ENCODE measurements at places on chromosomes 2 and 18. TPM values are rescaled to one million over a fixed set of nuclear protein-coding genes. Genes with fewer than 3 reads are reported as not detected.
A peak's percentile ranks its signal among the peaks of the same experiment; 100 is the strongest.

NAT8 gene
- total RNA-seq: not detected

DNA sequence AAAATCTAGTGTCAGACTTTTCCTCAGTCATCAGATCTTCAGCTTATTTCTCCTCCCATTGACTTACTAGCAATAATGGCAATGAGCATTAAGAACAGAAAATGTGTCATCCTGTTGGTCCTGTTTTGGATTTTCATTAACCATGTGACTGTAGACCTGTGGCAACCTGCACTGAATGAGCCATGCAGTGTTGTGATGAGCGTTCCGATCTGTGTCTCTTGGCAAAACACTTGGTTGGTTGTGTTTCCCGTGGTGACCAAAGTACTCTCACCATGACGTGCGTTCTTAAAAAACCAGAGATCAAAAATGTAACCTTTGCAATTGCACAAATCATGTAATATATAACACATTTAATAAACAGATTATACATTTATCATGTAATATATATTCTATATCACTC lies 138.6 kb downstream of the MAP3K20 start:
- H3K27me3 ChIP-seq: no peaks in the 10 kb centered on the region
- H3K36me3 ChIP-seq: peaks cover 1% of the 10 kb centered on the region
- H3K4me3 ChIP-seq: no peak overlapping the region
- no peak overlapping the region for H3K27ac ChIP-seq
- no peak for DNase-seq
- H3K4me1 ChIP-seq: peaks cover 10% of the 10 kb centered on the region

- peaks cover 18% of the 10 kb centered on the region for H3K4me1 ChIP-seq
Observed at GRCh38 chr2:197358931-197359330, 48.4 kb upstream of the ANKRD44 start.

FOXD4L1 gene
- 0.15 TPM for total RNA-seq

GRCh38 chr2:65026154-65026553 lies 30.1 kb upstream of the CEP68 start:
- DNase-seq: no peak
- H3K4me1 ChIP-seq: peaks cover 13% of the 10 kb centered on the region
- peaks cover 24% of the 10 kb centered on the region for H3K36me3 ChIP-seq
- H3K27ac ChIP-seq: no peak overlapping the region

DNA sequence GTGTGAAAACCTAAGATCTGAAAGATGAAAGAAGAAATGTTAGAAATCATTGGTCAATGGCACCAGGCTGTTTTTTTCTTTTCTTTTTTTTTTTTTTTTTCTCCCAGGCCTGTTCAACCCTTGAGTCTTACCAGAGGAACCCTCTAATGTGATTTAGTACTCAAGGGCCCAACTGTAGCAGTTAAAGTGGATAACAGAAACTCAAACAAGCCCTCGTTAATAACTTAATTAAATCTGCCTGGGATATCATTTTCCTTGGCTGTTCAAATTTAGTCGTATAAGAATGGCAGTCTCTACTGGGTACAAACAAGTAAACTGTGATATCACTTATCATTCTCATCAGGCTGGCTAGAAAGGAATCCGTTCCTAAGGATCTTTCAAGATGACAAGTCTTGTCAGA lies 16.5 kb downstream of the ARL4C start:
- H3K36me3 ChIP-seq: peaks cover 28% of the 10 kb centered on the region
- no peak for DNase-seq
- no peak overlapping the region for H3K4me3 ChIP-seq

DNA sequence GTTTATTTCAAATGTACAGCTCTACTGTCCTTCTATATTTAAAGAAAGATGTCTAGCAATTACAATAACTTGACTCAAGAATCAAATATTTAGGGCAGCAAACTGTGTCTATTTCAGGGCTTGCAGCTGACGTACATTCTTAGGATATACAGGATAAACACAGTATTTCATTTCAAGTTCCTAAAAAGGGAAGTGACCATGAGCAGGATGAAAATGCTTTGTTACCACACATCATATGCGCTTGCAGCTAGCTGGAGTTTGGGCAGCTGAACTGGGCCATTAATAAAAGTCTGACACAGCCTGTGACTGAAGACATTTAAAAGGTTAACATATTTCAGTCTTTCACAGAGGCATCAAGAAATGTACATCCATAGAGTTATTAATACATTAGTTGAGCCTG lies 264.6 kb upstream of the TRIB2 start:
- H3K4me1 ChIP-seq: peaks cover 33% of the 10 kb centered on the region
- H3K36me3 ChIP-seq: peaks cover 14% of the 10 kb centered on the region
- H3K27ac ChIP-seq: peak overlapping the region; percentile 86
- DNase-seq: no peak

AUP1 gene
- 136 TPM for total RNA-seq

GRCh38 chr2:148614322-148615049 lies 30.1 kb upstream of the EPC2 start:
- H3K27ac ChIP-seq: no peak overlapping the region
- H3K4me1 ChIP-seq: peaks cover 13% of the 10 kb centered on the region
- DNase-seq: no peak

ARHGAP28 gene
- not detected for total RNA-seq

INPP5D gene
- 138 TPM for total RNA-seq

DNA sequence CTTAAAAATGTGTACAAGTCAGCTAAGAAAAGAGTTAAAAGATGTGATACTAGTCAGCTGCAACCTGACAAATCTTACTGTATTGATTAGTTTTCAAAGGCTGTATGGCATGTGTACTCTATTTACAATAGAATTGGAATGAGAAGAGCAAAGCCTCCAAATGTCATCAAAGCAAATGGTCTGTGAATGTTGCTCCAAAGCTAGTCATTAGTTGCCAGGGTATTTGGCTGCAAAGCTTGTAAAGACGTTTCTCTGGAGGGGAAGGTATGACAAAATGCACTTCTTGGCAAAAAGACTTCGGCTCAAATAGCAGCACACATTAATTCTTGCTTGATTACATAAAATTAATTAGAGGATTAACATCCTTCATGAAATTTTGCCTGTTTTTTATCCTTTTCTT lies 59.3 kb downstream of the ETAA1 start:
- no peak overlapping the region for H3K4me3 ChIP-seq
- H3K27me3 ChIP-seq: no peaks in the 10 kb centered on the region
- H3K27ac ChIP-seq: no peak overlapping the region

DNA sequence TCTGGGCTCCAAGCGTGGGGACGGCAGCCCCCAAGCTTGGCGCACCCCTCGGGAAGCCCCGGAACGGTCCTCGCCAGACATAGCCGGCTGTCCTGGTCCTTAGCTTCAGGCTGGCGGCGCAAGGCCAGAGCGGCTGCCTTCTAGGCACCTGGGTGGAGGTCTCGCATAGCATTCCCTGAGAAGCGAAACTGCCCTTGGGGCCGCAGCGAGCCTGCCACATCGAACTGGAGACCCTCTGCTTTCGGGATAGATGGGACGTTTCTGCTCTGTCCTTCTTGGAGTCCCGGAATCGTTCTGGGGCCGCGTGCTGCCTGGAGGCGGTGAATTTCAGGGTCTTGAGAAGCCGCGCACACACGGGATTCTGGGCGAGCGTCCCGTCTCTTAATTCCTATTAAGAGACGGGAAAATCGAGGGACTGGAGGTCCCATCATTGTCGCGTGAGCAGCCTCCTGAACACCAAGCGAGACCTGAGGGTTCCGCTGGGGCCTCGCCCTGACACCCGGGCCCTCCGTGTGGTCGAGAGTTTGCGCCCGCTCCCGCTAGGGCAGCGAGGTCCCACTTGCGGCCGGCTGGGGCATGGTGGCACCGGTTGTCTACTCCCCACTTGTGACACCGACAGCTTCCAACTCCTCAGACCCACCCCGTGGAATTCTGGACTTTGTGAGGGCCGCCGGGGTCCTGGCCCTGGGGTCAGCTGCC lies 9.7 kb upstream of the EN1 start:
- H3K4me1 ChIP-seq: peaks cover 14% of the 10 kb centered on the region
- H3K4me3 ChIP-seq: no peak overlapping the region
- H3K27ac ChIP-seq: no peak overlapping the region
- H3K27me3 ChIP-seq: peaks cover 83% of the 10 kb centered on the region
- no peak for DNase-seq
- peaks cover 4% of the 10 kb centered on the region for H3K36me3 ChIP-seq

CLEC4F gene
- not detected for total RNA-seq

DNA sequence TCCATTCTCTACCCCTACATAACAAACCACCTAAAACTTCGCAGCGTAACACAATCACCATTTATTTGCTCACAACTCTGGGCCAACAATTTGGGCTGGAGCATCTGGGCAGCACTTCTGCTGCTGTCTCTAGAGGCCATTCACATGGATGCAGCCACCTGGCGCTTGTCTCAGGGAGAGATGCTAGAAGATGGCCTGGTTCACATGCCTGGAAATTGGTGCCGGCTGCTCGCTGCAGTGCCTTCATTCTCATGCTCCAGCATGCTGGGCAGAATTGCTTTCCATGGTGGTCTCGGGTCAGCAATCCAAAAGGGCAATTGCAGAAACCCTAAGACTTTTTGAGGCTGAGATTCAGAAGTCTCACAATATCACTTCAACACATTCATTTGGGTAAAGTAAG lies 157.4 kb downstream of the SUCLG1 start:
- DNase-seq: no peak
- H3K27me3 ChIP-seq: peaks cover 6% of the 10 kb centered on the region
- H3K4me1 ChIP-seq: no peaks in the 10 kb centered on the region
- H3K36me3 ChIP-seq: no peaks in the 10 kb centered on the region

DNA sequence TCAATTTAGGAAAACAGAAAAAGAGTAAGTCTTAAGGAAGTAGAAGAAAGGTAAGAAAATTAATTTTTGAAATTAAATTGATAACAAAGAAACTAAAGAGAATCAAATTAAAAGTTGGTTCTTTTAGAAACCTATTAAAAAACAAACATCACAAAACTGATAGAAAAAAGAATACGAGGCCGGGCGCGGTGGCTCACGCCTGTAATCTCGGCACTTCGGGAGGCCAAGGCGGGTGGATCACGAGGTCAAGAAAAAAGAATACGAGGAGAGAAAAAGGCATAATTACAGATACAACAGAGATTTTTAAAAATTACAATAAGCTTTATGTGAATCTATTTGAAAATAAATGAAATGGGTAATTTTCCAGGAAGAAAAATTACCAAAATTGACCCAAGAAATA lies 11.8 kb downstream of the PREPL start:
- DNase-seq: no peak
- no peak overlapping the region for H3K27ac ChIP-seq
- H3K4me1 ChIP-seq: peaks cover 2% of the 10 kb centered on the region
- H3K4me3 ChIP-seq: no peak overlapping the region
- no peaks in the 10 kb centered on the region for H3K27me3 ChIP-seq

- H3K4me3 ChIP-seq: peak overlapping the region; percentile 30
- H3K27me3 ChIP-seq: no peaks in the 10 kb centered on the region
- H3K4me1 ChIP-seq: peaks cover 44% of the 10 kb centered on the region
- H3K36me3 ChIP-seq: peaks cover 1% of the 10 kb centered on the region
- H3K27ac ChIP-seq: peak overlapping the region; percentile 93
Observed at GRCh38 chr2:38380397-38381130, 3.5 kb upstream of the ATL2 start.

DNA sequence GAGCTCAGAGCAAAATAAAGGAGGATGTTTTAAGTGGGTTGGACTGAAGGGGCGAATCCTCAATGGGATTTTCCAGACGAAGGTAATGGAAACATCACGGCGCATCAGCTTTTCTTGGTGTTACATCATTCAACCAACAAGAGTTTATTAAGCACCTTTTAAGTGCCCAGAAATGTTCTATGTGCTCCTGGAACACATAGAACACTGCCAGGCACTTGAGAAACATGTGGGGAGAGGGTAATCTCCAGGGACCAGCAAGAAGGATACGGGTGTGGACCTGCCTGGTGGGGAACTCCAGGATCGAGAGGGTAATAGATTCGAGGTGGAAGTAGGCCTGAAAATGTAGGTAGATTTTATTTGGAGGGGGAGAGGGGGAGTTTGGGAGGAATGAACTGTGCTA lies 168.6 kb downstream of the PRKCE start:
- H3K4me1 ChIP-seq: peaks cover 5% of the 10 kb centered on the region
- H3K4me3 ChIP-seq: no peak overlapping the region
- no peaks in the 10 kb centered on the region for H3K27me3 ChIP-seq
- no peaks in the 10 kb centered on the region for H3K36me3 ChIP-seq
- DNase-seq: no peak

GRCh38 chr2:3491716-3492474 lies 27.4 kb downstream of the ADI1 start:
- no peaks in the 10 kb centered on the region for H3K27me3 ChIP-seq
- no peak for DNase-seq
- H3K4me1 ChIP-seq: peaks cover 2% of the 10 kb centered on the region
- peaks cover 2% of the 10 kb centered on the region for H3K36me3 ChIP-seq

AMMECR1L gene
- 15.4 TPM for total RNA-seq

GRCh38 chr2:186968277-186968676 lies 119.3 kb upstream of the ZSWIM2 start:
- no peaks in the 10 kb centered on the region for H3K4me1 ChIP-seq
- no peak overlapping the region for H3K4me3 ChIP-seq
- no peak overlapping the region for H3K27ac ChIP-seq

DNA sequence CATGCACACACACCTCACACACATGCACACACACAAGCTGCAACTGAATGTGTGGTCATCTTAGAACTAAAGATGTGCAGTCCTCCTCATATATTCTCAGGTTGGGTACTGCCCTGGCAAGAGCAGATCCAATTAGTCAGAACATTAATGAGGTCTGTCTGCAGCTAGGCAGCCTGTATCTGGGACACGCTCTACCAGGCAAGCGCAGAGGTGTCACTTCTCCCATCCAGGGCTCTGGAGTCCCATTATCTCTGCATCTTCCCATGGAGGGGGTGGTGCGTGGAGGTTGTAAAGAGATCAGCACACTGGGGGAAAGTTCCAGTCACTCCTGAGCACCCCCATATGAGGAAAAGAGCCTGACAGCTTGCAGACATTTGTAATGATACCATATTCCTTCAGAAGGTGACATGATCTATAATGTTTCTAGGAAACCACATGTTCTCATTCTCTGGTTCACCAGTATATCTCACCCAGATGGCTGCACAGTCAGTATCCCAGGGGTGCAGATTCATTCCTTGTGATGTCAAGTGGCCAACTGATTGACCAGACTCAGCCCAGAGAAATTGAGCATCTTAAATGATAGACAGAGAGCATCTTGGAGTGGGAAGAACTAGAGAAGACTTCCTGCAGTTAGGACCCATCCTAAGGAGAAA lies 95.4 kb downstream of the RTN4 start:
- no peaks in the 10 kb centered on the region for H3K36me3 ChIP-seq
- H3K27ac ChIP-seq: no peak overlapping the region
- no peak for DNase-seq
- H3K4me3 ChIP-seq: no peak overlapping the region
- H3K27me3 ChIP-seq: no peaks in the 10 kb centered on the region
- H3K4me1 ChIP-seq: peaks cover 6% of the 10 kb centered on the region

GRCh38 chr2:29455200-29455860 lies 340.1 kb downstream of the CLIP4 start:
- no peak overlapping the region for H3K4me3 ChIP-seq
- peaks cover 26% of the 10 kb centered on the region for H3K27me3 ChIP-seq
- H3K36me3 ChIP-seq: no peaks in the 10 kb centered on the region
- H3K4me1 ChIP-seq: no peaks in the 10 kb centered on the region
- no peak overlapping the region for H3K27ac ChIP-seq
- no peak for DNase-seq

DNA sequence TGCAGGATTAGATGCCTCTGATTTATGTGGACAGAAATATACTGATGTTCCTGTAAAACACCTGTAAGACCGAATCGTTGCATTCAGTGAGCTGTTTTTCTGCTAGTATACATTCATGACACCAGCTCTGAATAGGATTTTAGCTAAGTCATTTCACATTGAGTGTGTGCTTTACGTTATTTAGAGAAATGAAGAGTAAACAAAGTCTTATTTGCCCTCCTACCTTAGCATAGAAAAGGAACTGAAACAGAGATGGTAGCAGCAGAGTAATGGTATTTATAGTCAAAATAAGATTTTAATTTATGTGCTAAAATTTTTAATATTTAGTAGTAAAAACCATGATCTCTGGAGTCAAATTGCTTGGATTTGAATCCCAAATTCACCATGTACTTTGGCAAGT lies 168.0 kb downstream of the CERS6 start:
- no peaks in the 10 kb centered on the region for H3K27me3 ChIP-seq
- DNase-seq: no peak
- peaks cover 4% of the 10 kb centered on the region for H3K4me1 ChIP-seq
- H3K36me3 ChIP-seq: no peaks in the 10 kb centered on the region

Data from activated CD4-positive, alpha-beta T cell treated with anti-CD3 and anti-CD28 coated beads, Interleukin-2, amount 10 ng/mL, durations not matched to agents 7 days and 5 days (primary cell).